Tracheal epithelial cell (primary cell): ENCODE measurements at places on chromosomes 7 and 10. TPM values are rescaled to one million over a fixed set of nuclear protein-coding genes. Genes with fewer than 3 reads are reported as not detected.

The MAT1A gene
- under 0.01 TPM in 1 of 2 replicates, not detected in the other for total RNA-seq

The ZNF273 gene
- total RNA-seq = 1.9 and 3.4 TPM in 2 replicates

The OR2A1 gene
- total RNA-seq = not detected in 2 replicates

The NPY gene
- total RNA-seq = not detected in 2 replicates

The SAP25 gene
- not detected in 2 replicates for total RNA-seq

The TMEM176A gene
- total RNA-seq = not detected in 2 replicates

The GPNMB gene
- 19.6 and 142 TPM in 2 replicates for total RNA-seq

The OPN4 gene
- not detected in 2 replicates for total RNA-seq

The CAV1 gene
- 189 and 322 TPM in 2 replicates for total RNA-seq

The CFAP46 gene
- 0.24 TPM in 1 of 2 replicates, not detected in the other for total RNA-seq

The ACTR3C gene
- 4.5 and 11.6 TPM in 2 replicates for total RNA-seq

The LRRC18 gene
- total RNA-seq = not detected in 2 replicates

The NPC1L1 gene
- total RNA-seq = under 0.01 TPM in 1 of 2 replicates, not detected in the other

The GPR26 gene
- total RNA-seq = not detected in 2 replicates

The TSPAN13 gene
- total RNA-seq = 21.7 and 32.2 TPM in 2 replicates

The VIPR2 gene
- not detected in 2 replicates for total RNA-seq

The DHTKD1 gene
- 20.5 and 27.3 TPM in 2 replicates for total RNA-seq

The GATA3 gene
- total RNA-seq = under 0.01 TPM in 2 replicates

The SFRP5 gene
- not detected in 2 replicates for total RNA-seq

The PAX4 gene
- not detected in 2 replicates for total RNA-seq

The FFAR4 gene
- total RNA-seq = not detected in 2 replicates

The UNCX gene
- total RNA-seq = not detected in 2 replicates

The GNAI1 gene
- 56.1 and 100.0 TPM in 2 replicates for total RNA-seq

The OR2A12 gene
- total RNA-seq = under 0.01 TPM in 1 of 2 replicates, not detected in the other

The TRAPPC14 gene
- total RNA-seq = 3.1 and 4.0 TPM in 2 replicates

The HEPACAM2 gene
- total RNA-seq = not detected in 2 replicates

The BNIP3 gene
- 100 and 262 TPM in 2 replicates for total RNA-seq

The ADCY1 gene
- total RNA-seq = 0.21 and 1.9 TPM in 2 replicates

The TECPR1 gene
- total RNA-seq = 6.4 and 17.1 TPM in 2 replicates

The PVRIG gene
- not detected in 2 replicates for total RNA-seq

The FAM53B gene
- 30.1 and 46.9 TPM in 2 replicates for total RNA-seq

The COL1A2 gene
- total RNA-seq = 0.85 and 3.1 TPM in 2 replicates

The TRIM74 gene
- not detected in 2 replicates for total RNA-seq

The POLR2J2 gene
- 0.43 TPM in 1 of 2 replicates, not detected in the other for total RNA-seq

The DDIT4 gene
- total RNA-seq = 2,032 and 2,091 TPM in 2 replicates

The KIF20B gene
- 3.1 and 4.0 TPM in 2 replicates for total RNA-seq

The SMO gene
- total RNA-seq = 6.4 and 8.0 TPM in 2 replicates

The TMEM229A gene
- not detected in 2 replicates for total RNA-seq

The CNOT4 gene
- total RNA-seq = 4.0 and 4.3 TPM in 2 replicates

The ENTPD7 gene
- total RNA-seq = 18.8 and 34.0 TPM in 2 replicates

The MDFIC gene
- 14.7 and 23.4 TPM in 2 replicates for total RNA-seq

The RAMP3 gene
- total RNA-seq = 0.21 TPM in 1 of 2 replicates, not detected in the other

The TEX47 gene
- not detected in 2 replicates for total RNA-seq

The ABCB1 gene
- total RNA-seq = 0.64 and 13.3 TPM in 2 replicates

The NUTM2A gene
- total RNA-seq = 0.24 and 1.9 TPM in 2 replicates

The CDHR3 gene
- 0.48 and 3.2 TPM in 2 replicates for total RNA-seq

The AGBL3 gene
- total RNA-seq = 0.64 and 0.96 TPM in 2 replicates

The SP4 gene
- 4.5 and 10.1 TPM in 2 replicates for total RNA-seq

The ARHGEF35 gene
- total RNA-seq = 9.4 and 12.5 TPM in 2 replicates

The PNLIPRP3 gene
- 13.0 and 68.0 TPM in 2 replicates for total RNA-seq

The ZNF394 gene
- total RNA-seq = 24.1 and 30.1 TPM in 2 replicates

The MYL7 gene
- total RNA-seq = not detected in 2 replicates

The MINDY3 gene
- 17.3 and 20.2 TPM in 2 replicates for total RNA-seq
